ENCODE measurements at places on chromosomes 4 and X.

- DNase-seq: no peak
Observed at GRCh38 chr4:164467493-164467892, 286.4 kb upstream of the SMIM31 start.

GRCh38 chr4:73841243-73841925 is 4.9 kb downstream of the CXCL6 start:
- no peak for DNase-seq

DNA sequence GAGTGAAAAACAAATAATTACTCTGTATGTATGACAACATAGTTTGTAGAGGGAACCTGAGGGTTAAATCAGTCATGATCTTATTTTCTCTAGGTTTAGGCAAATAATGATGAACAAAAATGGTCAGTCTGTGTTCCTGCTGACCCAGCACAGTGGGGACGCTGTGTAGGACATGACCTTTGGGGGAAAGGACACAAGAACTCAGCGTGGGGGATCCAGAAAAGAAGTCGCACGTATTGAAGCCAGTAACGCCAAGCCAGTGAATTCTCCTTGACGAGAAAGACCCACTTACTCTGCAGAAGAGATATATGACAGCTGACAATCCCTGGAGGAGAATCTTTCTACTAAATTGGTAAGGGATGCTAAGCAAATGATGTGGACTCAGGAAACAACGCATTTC is 36.6 kb downstream of the HELT start:
- no peak for DNase-seq

- DNase-seq: no peak
Observed at GRCh38 chrX:114964374-114964773, 53.0 kb downstream of the IL13RA2 start.

GRCh38 chrX:21863241-21863640 is 7.5 kb downstream of the YY2 start:
- DNase-seq: no peak

DNA sequence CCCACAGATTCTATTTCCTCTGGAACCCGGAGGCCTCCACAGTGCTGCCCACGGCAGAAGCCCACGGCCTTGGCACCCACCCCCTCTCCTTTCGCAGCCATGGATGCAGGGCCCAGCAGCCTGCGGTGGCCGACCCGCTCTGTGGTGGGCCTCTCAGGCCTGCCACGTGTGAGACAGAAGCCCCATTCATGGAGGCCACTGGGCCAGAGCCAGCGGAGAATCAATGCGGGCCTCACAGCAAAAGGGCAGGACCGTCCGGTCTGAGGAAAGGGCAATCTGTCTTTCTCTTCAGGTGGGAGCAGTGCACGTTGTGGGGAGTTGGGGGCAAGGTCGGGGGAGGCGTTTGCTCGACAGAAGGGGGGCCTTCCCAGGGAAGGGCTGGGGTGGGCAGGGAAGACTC is 8.4 kb upstream of the HAUS7 start:
- no peak for DNase-seq

- DNase-seq: no peak
Observed at GRCh38 chr4:7518871-7519637, 84.3 kb upstream of the PSAPL1 start.

DNA sequence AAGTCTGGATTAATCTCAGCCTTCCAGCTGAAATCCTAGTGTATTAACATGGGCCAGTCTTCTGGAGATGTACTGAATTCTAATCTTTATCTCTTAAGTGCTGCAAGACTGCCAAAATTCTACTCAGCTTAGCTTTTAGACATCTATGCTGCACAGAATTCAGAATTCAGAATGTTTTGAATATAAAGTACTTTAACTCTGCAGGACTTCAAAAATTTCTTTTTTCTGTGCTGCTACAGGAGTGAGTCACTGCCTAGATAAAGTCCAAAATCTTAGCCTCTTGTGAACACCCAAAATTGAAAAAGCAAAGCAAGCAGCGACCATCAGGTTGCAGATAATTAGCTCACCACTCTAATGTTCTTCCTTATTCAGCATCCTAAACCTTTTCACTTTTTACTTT is 1092.6 kb upstream of the PCDH10 start:
- no peak for DNase-seq

DNA sequence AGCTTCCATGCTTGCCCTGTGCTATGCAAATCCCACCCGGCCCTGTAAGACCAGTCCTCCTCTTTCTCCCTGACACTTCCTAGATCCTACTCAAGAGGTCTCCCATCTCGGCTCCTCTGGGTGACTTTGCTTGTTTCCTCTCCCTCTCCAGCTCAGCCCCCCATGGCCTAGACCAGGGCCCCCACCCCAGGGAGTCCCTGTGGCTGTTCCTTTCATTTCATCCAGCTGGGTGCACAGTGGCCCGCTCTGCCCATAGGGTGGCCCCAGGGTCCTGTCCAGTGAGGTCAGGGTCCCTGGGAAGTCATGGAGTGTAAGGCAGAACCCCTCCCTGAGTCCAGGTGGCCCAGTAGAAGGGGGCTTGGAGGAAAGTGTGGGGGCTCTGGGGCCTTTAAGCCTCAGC is 52.3 kb upstream of the NKX1-1 start:
- no peak for DNase-seq

DNA sequence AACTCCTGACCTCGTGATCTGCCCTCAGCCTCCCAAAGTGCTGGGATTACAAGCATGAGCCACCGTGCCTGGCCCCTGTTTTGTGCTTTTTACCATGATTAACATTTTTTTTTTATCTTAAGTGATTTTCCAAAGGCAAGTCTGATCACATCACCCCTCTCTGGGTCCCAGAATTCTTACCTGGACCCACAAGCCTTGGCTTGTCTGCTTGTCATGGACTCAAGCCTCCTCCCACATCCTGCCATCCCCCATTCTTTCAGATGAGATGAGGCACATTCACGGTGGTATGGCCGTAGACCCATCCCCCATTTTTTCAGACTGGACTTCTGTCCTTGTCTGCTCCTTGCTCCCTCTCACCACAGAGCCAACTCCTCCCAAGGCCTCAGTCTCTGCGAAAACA is 55.3 kb downstream of the APLN start:
- DNase-seq: no peak

DNA sequence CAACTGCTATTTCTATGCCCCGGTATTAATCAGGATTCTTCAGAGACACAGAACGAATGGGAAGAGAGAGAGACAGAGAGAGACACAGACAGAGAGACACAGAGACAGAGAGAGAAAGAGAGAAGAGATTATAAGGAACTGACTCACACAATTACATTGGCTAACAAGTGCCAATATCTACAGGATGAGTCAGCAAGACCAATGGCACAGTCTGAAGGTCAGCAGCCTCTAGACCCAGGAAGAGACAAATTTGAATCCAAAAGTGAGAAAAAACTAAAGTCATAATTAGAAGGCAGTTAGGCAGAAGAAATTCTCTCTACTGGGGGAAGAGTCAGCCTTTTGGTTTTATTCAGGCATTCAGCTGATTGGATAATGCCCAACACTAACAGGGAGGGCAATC is 187.3 kb downstream of the MAB21L2 start:
- no peak for DNase-seq

GRCh38 chr4:114323841-114324240 is 274.8 kb upstream of the UGT8 start:
- DNase-seq: no peak

DNA sequence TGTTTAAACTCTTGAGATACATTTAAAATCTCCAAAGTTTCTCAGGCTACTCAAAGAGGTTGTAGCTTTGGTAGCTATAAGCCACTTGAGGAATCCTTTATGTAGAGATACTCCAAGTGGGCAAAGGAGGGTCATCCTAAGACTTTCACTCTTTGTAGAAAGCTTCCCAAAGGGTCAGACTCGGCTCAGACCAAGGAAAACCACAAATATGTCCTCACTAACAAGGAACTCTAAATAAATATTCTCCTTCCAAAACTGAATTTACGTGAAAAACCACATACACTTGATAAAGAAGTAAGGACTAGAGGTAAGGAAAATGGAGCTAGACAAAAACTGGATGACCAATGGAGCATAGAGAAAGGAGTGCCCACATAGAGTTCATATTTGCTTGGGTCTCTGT is 41.7 kb upstream of the DDX60 start:
- no peak for DNase-seq

DNA sequence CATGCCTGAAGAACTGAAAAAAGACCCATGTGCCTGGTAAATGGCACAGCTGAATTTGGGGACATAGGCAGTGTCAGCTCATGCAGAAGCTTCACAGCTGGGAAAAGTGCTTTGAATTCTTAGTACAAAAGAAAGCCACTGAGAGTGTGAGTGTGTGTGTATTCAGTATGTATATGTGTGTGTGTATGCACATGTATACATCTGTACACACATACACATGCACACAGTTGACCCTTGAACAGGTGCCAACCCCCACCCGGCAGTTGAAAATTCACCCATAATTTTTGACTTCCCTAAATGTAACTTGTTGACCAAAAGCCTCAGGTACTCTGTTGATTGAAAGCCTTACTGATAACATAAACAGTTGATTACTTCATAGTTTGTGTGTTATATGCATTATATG is 49.5 kb upstream of the ENPP6 start:
- no peak for DNase-seq

- no peak for DNase-seq
Observed at GRCh38 chr4:6986072-6986780, 56.9 kb upstream of the TADA2B start.

- DNase-seq: no peak
Observed at GRCh38 chr4:134777606-134778005, 576.0 kb upstream of the PABPC4L start.

GRCh38 chr4:59537246-59537886 is 1662.8 kb upstream of the ADGRL3 start:
- DNase-seq: no peak

- DNase-seq: no peak
Observed at GRCh38 chrX:150842198-150842685, 56.2 kb downstream of the CD99L2 start.

DNA sequence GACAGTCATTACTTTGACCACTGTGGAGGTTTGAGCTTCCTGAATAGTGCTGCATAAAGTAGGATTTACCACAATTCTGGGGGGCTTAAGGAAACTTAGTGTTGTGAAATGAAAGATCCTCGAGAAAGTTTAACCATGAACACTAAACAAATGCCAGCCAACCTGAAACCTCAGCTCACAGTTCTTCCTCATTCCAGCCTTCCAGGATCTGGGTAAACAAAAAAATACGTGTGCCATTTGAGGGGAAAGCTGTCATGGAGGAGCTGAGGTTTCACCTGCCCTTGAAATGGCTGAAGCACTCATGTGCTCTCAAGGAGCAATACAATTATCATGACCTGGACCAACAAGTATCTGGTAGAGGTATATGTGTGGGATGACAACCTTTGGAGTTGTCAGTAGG is 142.7 kb downstream of the NPNT start:
- no peak for DNase-seq

GRCh38 chr4:104451573-104451972 is 43.1 kb downstream of the CXXC4 start:
- no peak for DNase-seq

DNA sequence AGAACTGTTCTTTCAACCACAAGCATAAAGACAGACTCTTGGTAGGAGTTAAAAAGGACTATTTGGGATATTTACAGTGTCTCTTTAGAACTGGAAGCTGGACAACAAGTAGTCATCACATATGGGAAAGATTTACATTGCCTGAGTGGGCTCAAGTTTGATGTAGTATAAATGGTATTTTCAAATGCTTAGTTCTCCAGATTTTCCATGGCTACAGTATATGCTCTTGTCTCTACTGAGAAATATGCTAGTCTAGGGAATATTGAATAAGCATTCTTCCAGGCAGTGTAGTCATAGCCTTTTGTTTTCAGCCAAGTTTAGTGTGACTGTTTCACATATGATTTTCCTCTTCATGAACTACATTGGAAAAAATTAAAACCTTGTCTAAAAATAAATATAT is 315.6 kb downstream of the ARHGAP24 start:
- DNase-seq: no peak

- no peak for DNase-seq
Observed at GRCh38 chr4:55356991-55357461, 11.0 kb downstream of the SRD5A3 start.

- no peak for DNase-seq
Observed at GRCh38 chr4:93103042-93103441, 725.5 kb upstream of the ATOH1 start.

GRCh38 chrX:6962006-6962355 is 185.5 kb upstream of the STS start:
- no peak for DNase-seq

GRCh38 chrX:47169273-47169672 is 24.3 kb downstream of the RBM10 start:
- DNase-seq: no peak

DNA sequence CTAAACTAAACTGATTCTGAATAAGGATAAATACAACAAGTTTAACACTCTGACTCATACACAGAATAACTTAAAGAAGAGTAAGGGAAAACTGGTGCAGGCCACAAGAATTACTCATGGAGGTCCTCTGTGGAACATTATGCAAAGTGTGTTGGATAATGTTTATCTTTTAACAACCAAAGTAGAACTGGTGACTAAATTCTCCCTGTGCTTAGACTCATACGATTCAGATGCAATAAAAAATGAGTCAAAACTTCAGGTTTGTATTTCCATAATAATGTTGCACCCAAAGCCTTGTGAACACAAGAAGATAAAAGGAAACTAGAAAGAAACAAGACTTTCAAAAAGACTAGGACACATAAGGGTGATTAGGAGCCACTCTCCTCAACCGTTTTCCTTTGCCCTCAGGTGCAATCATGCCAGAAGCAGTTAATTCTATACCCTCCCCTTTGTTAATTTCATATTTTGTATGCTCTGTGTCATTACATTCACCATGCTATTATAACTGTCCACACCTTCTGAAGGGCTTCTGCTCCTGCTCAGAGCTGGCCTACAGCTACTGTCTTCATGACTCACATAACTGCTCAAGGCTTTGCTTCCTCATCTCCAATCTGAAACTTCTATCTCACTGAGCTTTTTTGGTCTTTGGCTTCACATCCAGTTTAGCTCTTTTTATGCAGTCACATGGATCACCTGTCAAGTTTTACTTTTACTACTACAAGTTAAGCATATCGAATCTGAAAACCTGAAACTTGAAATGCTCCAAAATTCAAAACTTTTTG is 60.2 kb downstream of the KCNIP4 start:
- no peak for DNase-seq

DNA sequence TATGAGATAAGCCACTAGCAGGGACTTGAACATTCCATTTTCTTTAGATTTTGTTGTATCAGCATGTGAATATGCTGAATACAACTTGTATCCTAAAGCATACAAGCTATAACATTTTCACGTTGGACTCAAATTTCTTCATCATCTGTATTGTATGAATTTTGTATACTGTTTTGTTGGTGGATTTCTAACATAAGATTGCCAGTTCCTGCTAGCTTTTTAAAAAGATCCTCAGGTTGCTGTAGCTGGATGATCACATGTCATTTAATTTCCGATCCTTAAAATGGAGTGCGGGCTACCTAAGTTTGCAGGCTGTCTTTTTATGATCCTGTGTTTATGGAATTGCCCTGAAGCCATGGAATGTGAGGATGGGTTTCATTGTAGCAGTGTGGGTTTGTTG is 6.9 kb downstream of the PDLIM5 start:
- DNase-seq: no peak

DNA sequence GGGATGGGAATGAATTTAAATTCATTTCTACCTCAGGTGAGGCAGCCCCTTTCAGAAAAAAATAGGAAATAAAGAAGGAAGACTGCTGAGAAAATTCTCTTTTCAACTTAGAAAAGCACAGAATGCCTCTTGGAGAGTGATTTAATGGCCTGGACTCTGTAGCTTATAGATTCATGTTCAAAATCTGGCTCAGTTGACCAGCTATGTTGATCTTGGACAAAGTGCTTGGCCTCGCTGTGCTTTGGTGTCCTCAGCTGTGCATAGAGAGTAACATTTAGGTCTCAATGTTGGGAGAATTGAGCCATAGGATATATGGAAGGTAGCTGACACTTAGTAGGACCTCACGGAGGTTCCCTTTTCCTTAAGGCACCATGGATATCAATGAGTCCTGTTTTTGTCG is 49.7 kb upstream of the SFRP2 start:
- no peak for DNase-seq
